SW 1271 (cell line): ENCODE measurements at places on chromosomes 12 and 14.

DNA sequence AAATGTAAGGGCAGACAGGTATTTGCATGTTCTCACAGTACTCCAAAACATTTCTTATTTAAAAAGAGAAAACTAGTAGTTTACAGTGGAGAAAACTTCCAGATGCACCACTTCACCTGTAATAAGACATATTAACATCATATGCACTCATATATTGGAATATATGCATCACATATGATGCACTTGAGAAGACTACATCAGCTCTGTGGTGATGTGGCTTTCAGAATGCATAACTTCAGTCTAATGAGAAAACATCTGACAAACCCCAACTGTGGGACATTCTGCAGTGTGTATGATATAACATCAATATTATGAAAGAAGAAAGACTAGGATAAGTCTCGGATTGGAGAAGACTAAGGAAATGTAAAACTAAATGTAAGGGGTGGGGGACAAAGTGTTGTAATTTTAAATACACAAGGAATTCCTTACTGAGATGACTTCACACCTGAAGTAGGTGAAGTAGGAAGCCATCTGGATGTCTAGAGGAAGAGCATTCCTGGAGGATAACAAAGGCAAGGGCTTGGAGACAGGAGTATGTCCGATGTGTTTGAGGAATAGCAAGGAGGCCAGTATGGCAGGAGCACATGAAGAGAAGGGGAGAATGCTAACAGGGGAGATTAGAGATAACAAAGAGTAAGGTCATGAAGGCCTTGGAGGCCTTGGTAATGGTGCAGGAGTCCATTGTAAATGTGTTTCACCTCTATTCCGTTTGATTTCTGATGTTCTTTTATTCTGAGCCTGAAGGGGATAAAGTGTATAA is 49.0 kb downstream of the CNOT2 start:
- DNase-seq: no peak

DNA sequence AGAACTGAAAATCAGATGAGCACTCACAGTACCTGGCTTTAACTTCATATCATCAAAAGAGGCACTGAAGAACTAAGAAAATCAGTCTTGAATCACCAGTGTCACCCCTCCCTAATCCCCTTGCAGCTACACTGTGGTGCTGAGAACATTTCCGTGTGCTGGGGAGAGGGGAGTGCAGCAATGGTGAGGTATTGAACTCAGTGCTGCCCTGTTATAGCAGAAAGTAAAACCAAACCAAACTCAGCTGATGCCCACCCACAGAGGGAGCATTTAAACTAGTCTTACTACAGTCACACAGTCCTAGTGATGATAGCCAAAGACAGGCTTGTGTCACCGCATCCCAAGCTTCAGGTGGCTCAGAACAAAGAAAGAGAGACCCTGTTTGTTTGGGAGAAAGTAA is 122.1 kb downstream of the CPNE8 start:
- no peak for DNase-seq

DNA sequence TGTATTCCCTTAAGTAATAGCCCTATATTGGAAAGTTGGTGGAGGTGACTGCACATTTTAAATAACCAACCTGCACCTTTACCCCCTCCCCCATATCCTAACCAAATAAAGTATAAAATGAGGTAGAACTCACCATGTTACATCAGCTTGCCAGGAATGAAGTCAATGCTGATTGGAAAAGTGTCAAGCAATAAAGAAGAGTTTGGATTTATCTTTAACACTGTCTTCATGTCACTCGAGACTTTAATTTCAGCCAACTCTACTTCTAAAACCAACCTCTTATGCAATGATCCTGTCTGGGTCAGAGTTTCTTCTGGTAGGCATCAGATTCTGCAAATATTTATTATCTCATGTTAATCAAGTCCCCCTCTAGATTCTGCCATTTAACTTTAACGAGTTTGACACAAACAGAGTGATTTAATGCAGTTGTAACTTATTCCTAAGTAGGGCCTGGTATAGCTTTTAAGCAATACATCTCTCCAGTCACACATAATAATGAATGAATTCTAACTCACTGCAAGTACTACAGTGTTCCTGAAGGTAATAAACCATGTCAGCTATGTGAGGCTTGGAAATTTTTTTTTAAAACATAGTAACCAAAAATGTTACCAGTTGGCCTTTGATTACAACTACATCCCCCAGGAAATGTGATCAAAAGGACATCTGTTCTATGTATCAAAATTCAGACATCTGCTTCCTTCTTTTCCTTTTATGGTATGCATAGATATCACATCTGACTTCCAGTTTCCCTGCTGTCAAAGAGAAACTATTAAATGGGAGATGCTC is 98.7 kb downstream of the ERGIC2 start:
- no peak for DNase-seq

GRCh38 chr12:66354291-66354690 is 52.0 kb downstream of the HELB start:
- DNase-seq: no peak

- no peak for DNase-seq
Measured at GRCh38 chr12:69101505-69101904, 137.9 kb upstream of the CPSF6 start.

GRCh38 chr14:101839236-101839635 is 77.7 kb downstream of the PPP2R5C start:
- DNase-seq: no peak

DNA sequence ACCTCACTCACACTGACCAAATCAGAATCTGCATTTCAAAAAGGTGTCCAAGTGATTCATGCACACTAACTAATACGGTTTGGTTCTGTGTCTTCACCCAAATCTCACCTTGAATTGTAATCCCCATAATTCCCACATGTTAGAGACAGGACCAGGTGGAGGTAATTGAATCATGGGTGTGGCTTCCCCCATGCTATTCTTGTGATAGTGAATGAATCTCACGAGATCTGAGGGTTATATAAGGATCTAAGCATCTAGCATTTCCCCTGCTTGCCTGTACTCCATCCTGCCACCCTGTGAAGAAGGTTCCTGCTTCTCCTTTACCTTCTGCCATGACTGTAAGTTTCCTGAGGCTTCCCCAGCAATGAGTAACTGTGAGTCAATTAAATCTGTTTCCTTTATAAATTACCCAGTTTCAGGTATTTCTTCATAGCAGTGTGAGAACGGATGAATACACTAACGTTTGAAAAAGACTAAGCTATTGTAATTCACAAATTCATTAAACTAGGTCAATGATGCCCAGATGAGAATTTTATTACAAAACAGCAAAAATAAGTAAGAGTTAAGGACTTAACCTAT is 759.1 kb downstream of the GALC start:
- no peak for DNase-seq

DNA sequence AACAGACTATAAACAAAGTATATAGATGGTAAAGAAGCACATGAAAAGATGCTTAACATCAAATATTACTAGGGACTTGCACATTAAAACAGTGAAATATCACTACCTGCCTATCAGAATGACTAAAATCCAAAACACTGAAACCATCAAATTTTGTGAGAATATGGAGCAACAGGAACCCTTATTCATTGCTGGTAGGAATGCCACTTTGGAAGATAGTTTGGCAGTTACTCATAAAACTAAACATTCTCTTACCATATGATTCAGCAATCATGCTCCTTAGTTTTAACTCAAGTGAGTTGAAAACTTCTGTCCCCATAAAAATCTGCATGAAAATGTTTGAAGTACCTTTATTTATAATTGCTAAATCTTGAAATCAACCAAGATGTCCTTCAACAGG is 297.6 kb downstream of the DAD1 start:
- DNase-seq: peak; percentile 6

DNA sequence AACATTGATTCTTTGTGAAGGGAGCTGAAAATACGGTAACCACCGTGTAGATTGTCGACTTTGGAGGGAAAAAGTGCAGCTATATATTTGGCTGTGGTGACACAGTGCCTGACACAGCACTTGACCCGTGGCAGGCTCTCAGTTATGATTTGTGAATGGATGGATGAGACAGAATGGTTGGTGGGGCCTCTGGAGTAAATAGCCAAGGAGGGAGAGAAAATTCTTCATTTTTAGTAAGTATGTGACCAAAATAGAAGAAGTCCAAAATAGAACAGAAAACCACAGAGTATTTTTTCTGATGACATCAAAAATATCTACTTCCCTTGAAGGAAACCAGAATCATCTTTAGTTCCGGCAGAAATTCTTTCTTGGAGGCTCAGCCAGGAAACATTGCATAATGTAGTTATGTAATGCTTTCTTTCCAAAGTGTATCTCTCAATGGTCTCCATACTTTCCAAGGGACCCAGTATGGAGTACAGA is 82.0 kb upstream of the WSCD2 start:
- no peak for DNase-seq

DNA sequence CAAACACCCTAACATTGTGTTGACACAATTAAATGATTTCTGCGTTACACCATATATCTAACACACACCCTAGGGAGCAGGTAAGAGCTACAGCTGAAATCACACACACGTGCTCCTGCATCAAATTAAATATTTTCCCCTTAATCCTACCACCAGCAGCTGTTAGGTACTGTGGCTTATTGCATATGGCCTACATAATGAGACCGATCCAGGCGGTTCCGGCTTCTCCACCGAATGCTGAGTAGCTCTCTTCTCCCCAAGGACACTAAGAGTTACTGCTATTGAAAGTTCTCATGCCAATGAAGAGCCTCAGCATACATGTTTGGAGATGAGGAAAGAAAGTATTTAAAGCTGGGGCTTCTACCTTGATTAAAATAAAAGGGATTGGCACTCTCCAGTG is 472.2 kb upstream of the STXBP6 start:
- DNase-seq: no peak

GRCh38 chr12:94208622-94208966 is 60.2 kb downstream of the PLXNC1 start:
- DNase-seq: no peak

GRCh38 chr12:95473231-95473883 is 595 bp upstream of the METAP2 start:
- DNase-seq: no peak

DNA sequence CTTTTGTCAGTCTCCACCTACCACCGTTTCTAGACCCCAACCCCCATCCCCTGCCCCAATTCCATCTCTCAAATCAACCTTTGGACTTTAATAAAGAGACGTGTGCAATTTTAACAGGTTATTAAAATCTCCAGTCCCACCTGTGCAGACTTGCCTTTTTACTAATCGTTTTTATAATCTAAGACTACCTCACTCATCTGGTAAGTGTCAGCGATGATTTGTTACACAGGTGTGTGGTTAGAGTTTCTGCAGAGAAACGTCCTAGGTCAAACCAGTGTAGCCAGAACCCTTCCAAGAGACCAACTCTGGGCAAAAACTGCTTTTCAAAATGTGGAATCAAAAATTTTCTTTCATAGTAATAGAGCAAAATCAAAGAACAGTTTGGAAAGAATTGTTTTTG is 60.4 kb upstream of the PELI2 start:
- DNase-seq: no peak

- DNase-seq: no peak
Measured at GRCh38 chr14:53338192-53338591, 185.1 kb upstream of the DDHD1 start.

DNA sequence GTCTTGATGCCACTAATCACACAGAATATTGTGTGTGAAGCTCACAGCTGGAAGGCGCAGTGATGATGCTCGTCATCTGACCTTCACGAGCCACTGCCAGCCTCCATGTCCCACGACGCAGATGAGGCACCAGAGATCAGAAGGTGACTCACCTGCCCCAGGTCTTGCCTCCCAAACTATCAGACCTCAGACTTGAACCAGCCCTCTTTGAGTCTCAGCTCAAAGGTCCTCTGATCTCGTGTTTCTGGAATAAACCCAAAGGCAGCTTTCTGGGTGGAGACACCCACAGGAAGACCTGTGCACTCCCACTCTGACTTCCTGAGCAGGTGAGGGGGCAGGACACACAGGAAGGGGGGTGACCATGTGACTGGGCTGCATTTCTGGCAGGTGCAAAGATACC is 19.6 kb upstream of the CHGA start:
- no peak for DNase-seq

- no peak for DNase-seq
Measured at GRCh38 chr12:118126119-118126757, 9.7 kb upstream of the PEBP1 start.

- no peak for DNase-seq
Measured at GRCh38 chr14:103524002-103524935, 1.6 kb upstream of the CKB start.

DNA sequence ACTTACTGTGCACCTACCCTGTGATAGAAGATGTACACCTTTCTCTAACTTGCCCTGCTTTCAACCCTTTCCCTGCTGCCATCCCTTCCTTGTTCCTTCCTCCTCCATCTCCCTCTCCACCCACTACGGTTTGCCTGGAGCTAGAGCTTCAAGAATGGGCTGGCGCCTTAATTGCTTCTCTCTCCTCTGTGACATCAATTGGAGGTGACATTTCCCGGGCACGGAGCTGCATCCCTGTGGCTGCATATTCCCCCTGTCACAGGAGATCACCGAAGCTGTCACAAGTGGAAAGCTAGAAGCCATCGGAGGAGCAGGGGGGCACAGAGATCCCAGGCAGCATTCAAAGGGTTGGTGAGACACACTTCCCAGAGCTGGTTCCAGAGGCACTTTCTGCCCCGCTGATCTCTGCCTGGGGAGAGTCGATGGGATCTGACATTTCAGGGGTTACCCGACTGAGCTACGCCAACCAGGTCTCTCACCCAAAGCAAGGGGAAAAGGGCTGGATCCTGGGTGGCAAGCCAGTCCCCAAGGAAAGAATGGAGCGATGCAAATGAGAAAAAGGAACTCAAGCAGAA is 604.9 kb downstream of the MED13L start:
- DNase-seq: no peak

GRCh38 chr12:94676031-94676641 is 25.8 kb upstream of the TMCC3 start:
- no peak for DNase-seq

GRCh38 chr12:98788396-98788795 is 143.3 kb downstream of the APAF1 start:
- DNase-seq: no peak

DNA sequence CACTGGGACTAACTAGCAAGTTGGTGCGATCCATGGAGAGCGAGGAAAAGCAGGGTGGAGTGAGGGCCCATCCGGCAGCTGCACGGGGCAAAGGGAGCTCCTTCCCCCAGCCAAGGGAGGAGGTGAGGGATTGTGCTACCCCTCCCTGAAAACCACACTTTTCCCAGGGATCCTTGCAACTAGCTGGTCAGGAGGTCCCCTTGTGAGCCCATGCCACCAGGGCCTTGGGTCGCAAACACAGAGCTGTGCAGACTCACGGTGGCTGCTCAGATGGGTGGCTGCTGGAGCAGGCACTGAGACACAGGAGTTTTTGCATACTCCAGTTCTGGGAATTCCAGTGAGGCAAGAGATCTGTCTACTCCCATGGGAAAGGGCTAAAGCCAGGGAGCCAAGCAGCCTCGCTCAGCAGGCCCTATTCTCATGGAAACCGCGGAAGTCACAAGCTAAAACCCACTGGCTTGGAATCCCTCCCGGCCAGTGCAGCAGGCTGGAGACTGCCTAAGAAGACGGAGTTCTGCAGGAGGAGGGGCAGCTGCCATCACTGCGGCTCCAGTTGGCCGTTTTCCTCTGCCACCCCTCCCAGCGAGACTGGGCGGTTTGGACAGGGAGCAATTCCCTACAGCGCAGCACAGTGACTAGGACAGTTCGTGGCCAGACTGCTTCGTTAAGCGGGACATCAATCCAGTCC is 10.9 kb upstream of the ZNF705A start:
- no peak for DNase-seq
